ENCODE measurements at places on chromosomes 16 and 17. TPM values are rescaled to one million over a fixed set of nuclear protein-coding genes. Genes with fewer than 3 reads are reported as not detected.

The MYADML2 gene
- total RNA-seq, result not detected

The SGCA gene
- total RNA-seq, result 95.5 TPM

The KCNH6 gene
- not detected for total RNA-seq

The TTLL6 gene
- total RNA-seq, result not detected

The PRR15L gene
- total RNA-seq, result not detected

The SULT1A2 gene
- not detected for total RNA-seq

The MRPL12 gene
- total RNA-seq, result 33.4 TPM

The ARHGAP23 gene
- 89.2 TPM for total RNA-seq

The MPG gene
- total RNA-seq, result 93.1 TPM

The SOX9 gene
- 3.6 TPM for total RNA-seq

- DNase-seq, result no peak
Measured at GRCh38 chr16:81008505-81008789, 1.4 kb downstream of the CENPN start.

- no peak for DNase-seq
Measured at GRCh38 chr17:65198653-65199382, 61.6 kb downstream of the RGS9 start.

GRCh38 chr16:88392616-88393015 is 9.9 kb downstream of the ZNF469 start:
- no peak for DNase-seq

- DNase-seq, result no peak
Measured at GRCh38 chr17:42667088-42667951, 8.2 kb downstream of the TUBG2 start.

- no peak for DNase-seq
Measured at GRCh38 chr16:3492356-3492755, 2.9 kb downstream of the C16orf90 start.

- no peak for DNase-seq
Measured at GRCh38 chr17:37305406-37305905, 70.3 kb upstream of the C17orf78 start.

GRCh38 chr16:74931445-74931844 is 53.5 kb downstream of the WDR59 start:
- no peak for DNase-seq

DNA sequence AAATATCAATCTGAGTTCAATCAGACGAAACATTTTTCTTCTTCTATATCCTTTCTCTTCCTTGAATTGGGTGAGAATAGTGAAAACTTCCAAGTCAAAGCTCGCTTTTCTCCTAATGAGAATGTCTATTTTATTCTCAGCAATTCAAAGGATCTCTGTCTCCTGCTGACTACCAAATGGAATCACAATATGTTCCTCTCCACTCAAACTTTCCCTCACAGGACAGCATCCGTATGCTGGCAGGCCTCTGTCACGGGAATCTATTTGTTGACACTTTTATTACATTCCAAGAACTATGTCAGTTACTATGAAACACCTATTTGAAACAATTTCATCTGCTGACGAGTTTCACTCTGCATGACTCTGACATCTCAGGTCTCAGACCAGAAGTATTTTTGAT is 1196.6 kb downstream of the CDH11 start:
- DNase-seq, result no peak

GRCh38 chr16:55155815-55156214 is 168.2 kb upstream of the IRX6 start:
- DNase-seq, result no peak

GRCh38 chr17:77455111-77455890 is 314.5 kb downstream of the SEC14L1 start:
- no peak for DNase-seq

DNA sequence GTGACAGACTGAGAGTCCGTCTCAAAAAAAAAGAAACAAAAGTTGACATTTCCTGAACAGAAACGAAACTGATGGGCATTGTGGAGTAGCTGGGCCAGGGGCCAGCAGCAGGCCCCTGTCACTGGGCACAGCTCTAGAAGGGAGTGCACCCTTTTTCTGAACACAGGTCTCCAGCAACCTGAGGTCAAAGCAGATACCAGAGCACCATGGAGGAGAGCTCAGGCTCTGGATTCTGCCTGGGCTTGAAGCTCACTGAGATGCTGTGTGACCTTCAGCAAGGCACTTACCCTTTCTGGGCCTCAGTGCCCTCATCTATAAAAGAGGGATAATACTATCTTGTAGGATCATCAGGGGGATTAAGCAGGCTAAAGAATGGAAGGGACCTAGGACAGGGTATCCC is 5.0 kb downstream of the SBK1 start:
- no peak for DNase-seq

DNA sequence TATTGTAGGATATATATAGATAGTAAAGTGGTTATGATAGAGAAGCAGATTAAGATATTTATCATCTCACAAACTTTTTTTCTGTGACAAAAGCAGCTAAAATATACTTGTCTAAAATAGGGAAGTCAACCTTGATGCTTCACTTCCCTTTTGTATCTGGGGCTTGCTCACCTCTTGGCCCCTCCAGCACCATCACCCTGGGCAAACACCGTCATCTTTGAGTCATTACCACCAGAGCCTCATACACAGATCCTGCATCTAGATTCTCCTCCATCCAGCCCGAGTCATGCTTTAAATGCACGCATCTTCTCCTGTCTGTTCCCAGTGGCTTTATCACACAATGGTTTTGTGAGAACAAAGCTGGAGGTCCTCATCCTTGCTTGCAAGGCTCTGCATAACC is 1062.7 kb upstream of the EEF2KMT start:
- DNase-seq, result no peak

DNA sequence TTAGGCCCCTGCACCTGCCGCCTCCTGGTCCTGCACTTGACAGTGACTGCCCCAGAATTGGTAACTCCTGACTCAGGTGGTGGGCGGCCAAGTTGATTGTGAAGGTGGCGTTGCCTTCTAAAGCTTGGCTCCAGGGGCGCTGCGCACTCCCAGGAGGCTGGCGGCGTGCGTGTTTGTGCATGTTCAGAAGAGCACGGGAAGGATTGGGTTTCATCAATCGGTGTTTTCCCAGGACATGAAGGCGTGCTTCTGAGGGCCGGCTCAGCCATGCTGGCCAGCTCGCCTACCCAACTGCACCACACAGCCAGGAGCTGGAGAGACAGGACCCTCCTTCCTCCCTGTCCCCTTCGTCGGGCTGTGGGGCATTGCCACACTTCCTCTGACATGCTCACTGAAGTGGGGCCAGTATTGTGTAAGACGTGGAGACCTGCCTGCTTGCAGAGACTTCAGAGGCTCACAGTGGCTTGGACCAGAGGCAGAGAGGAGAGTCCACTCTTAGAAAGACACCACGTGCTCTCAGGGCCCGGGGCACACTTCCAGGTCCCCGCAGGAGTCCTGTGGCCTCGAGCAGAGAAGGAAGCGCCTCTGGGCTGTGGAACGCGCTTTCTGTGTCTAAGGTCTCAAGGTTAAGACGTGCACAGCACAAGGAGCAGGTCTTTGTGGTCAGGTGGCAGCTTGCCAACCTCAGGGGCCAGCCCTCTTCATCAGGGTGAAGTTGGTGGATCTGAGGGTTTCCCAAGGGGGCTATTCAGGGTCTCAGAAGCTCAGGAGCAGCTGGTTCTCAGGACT is 2.8 kb downstream of the RAB40C start:
- no peak for DNase-seq

- peak; percentile 51 for DNase-seq
Measured at GRCh38 chr16:54446639-54447038, 160.1 kb upstream of the IRX3 start.

- DNase-seq, result no peak
Measured at GRCh38 chr17:3582915-3583314, 25.3 kb upstream of the TRPV3 start.

DNA sequence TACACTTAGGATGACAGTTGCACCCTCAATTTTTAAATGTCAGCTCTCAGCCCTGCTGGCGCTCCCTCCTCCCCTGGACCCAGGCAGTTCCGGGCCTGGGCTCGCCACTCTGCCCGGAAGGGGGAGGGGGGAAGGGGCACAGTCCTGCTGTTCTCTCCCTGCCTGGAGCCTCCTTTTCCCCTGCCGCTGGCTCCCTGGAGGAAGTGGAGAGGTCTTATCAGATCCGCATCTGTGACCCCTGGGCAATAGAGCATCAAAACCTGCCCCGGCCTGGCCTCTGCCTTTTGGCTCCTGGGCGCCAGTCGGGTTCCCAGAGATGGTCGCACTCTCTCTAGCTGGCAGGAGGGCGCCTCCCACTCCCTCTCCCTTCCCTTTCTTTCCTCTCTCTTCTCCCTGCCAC is 149.3 kb downstream of the IRF8 start:
- DNase-seq, result no peak

- no peak for DNase-seq
Measured at GRCh38 chr17:35129973-35130351, 8.5 kb downstream of the FNDC8 start.
